ENCODE measurements at places on chromosomes 5 and 9.

GRCh38 chr5:170741801-170742200 lies 41.7 kb upstream of the GABRP start:
- DNase-seq, result no peak

DNA sequence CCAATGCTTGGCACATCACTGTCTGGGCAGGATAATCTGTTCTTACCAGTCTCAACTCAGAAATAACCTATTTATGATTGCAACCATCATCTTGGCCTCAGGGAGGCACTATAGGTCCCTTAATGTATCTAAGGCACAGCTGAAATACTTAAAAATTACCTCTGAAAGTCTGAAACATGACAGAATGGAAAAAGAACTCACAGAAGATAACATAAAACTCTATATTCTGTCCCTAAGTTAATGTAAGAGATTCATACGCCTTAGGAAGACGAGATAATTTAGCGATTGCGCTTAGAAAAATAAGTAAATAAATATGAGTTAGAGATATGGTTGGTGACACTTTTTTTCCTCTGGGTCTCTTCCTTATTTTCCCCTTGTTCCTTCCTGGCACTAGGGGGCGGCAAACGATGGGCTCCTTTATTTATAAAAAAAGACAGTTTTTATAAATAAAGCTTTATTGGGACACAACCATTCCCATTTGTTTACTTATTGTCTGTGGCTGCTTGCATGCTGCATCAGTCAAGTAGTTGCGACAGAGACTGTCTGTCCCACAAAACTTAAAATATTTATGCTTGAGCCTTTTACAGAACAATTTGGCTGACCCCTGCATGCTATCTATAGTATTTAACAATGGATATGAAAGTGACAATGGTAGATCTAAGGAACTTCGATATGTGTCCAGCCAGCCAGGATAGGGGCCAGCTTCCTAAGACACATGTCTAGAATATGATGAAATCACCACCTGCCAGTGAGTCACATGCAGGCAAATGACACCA lies 79.6 kb downstream of the PDE4D start:
- peak; percentile 61 for DNase-seq

GRCh38 chr5:138138949-138139780 lies at the start of gene NME5:
NME5 (minus strand) TSS chr5:138139428; CDS start chr5:138138780, 648 bp downstream.
- DNase-seq, result no peak

- no peak for DNase-seq
These were observed 192.9 kb downstream of the CRB2 start for GRCh38 chr9:123548741-123549545.

GRCh38 chr9:19969721-19970120 lies 180.9 kb upstream of the SLC24A2 start:
- no peak for DNase-seq

DNA sequence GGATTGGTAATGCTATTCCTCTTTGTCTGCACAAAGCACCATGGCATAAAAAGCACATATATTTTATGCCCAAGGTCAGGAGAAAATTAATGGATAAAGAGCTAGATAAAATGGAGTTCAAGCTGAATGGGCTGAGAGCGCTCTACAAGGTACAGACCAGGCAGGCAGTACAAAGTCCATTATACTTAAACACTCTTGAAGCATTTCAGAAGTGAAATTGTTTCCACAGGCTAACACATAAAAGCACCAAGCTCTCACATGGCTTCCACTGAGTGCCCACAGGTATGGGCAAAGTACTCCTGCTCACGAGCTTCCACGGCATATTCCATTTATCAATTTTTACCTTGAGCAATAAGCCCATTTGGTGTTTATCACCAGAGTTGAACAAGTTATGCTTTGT lies 771.2 kb upstream of the DMAC1 start:
- no peak for DNase-seq

DNA sequence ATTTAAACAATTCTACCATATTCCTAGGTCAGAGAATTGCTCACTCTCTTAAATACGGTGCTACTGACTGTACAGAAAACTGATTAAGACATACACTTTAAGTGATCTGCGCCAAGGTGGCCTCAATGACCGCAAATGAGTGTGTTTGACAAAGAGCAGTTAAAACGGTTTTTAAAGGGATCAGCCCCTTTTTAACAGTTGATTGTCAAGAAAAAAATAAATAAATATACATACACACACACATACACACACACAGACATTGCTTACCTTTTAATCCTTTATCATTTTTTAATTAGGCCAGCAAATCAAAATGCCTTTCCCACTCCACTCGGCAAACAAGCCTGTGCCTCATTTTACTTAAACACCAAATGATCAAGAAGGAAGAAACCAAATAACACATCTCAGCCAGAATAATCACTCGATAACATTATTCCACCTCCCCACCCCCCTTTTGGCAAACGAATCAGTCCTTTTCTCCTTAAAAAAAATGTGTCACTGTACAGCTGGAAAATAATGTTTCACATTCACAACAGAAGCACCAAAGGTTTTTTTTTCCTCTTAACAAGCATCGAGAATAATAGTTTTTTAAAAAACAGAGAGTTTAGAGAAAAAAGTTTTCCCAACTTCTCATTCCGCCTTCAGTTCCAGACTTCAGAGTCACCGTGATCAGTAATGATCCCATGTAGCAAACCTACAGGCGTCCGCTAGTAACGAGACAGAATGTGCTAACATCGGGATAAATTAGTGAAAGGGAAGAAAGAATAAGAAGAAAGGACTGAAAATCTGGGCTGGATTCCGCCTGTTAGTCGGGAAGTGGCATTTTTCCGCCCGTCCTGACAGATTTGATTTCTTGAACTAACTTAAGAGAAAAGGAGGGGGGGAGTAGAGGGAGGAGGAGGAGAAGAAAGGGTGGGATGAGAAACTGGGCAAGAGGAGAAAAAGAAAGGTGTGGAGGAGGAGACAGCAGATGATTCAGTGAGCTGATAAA lies at the start of gene ZNF608:
Gene ZNF608 (minus strand): TSS at position 712 of the 988 bp plus-strand sequence. CDS start 1,650 bp downstream, outside the sequence.
- DNase-seq, result peak; percentile 65

DNA sequence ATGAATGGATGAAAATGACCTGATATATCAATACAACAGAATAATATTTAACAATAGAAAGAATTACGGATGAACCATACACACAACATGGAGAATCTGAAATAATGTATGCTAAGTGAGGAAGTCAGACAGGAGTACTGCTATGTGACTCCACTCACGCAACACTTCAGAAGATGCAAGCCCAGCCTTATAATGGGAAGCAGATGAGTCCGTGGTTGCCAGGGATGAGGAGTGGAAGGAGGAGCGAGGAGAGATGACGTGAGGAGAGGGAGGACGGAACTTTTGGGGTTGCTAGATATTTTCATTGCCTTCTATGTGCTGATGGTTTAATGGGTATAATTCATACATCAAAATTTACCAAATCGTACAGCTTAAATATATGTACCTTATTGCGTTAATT lies 55.4 kb upstream of the ERCC6L2 start:
- no peak for DNase-seq

GRCh38 chr5:111976705-111977435 lies 219.9 kb upstream of the NREP start:
- no peak for DNase-seq

- no peak for DNase-seq
These were observed 145.9 kb upstream of the CDH6 start for GRCh38 chr5:31047621-31048020.

GRCh38 chr9:127875306-127875966 lies 2.0 kb downstream of the AK1 start:
- no peak for DNase-seq

DNA sequence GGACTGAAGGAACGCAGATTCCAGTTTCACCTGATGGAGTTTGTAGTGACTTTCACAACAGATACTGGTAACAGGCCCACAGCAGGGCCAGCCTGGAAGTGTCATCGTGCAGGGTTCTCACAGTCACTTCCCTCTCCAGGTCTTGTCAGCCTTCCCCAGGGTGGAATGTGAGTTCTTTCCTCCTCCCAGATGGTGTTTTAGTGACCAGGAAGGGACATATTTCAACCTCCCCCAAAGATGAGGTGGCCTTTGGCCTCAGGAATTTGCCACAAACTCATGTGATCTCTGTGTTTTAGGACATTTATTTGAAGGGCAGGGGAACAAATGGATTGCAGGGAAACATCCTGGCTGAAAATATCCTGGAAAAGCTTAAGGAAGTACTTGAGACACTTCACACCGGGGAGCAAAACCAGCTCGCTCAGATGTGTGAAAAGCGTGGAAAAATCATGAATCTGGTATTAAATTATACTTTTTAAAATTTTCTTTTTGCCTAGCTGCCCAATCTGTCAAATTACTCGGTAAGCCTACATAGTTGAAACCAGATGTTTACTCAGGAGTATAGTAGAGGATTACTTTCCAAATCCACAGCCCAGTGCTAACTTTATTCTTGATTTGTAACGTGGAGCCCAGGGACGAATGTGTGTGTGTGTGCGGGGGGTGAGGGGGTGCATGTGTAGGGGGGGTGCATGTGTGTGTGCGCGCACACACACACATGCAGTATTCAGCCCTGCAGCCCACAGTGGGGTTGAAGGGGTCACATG lies 66.8 kb downstream of the PTPDC1 start:
- no peak for DNase-seq

- DNase-seq, result no peak
These were observed 120.6 kb downstream of the HMHB1 start for GRCh38 chr5:143932584-143932983.

DNA sequence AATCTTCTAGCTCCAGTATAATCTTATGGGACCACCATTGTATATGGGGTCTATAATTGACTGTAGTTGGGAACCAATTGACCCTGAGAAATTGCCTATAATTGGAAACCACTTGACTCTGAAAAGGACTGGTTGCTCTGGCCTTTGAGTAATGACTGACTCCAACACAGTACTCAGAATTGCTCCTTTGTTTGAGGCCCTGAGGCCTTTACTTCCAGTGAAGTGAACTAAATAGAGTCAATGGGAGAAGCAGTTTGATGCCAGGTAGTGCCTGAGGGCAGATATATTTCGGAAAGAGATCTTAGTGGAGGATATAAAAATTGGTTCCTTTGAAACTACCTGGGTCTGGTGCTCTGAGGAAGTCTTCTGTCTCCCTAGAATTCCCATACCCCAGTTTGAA lies 16.0 kb upstream of the TMEM171 start:
- no peak for DNase-seq

- DNase-seq, result peak; percentile 24
These were observed 830 bp downstream of the TRAF1 start for GRCh38 chr9:120925535-120926396.

Data from OCI-LY7 (cell line).